ENCODE measurements at places on chromosomes 12 and 14.

- no peak for DNase-seq
Observed at GRCh38 chr12:88914967-88915366, 334.7 kb upstream of the KITLG start.

DNA sequence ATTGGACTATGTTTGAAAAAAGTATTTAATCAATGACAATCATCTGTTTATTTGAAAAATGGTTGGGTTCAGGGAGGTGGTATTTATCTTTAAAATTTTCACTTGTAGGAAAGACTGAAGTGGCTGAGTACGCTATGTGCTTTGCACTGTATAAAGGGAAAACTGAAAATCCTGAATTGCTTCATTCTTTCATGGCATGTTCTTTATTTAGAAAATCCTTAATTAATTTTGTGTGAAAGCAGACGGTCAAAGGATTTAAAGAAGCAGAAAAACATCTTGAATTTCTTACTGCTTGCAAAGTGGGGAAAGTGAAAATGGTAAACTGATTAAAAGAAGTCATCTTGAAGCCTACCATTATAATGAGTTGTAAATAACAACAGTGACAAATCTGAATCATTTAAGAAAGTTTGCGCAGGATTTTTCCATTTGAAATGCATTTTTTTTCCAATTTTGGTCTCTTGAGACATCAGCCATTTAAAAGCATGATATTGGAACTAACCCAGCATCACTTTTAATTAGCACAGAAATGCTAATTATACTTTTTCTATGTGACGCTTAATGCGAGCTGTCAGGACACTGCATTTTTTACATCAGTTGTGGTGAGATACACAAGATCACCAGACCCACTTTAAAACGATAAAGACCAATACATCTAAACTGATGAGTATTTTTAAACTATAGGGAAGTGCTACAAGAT, 169.0 kb downstream of the NEDD1 start:
- DNase-seq = no peak

DNA sequence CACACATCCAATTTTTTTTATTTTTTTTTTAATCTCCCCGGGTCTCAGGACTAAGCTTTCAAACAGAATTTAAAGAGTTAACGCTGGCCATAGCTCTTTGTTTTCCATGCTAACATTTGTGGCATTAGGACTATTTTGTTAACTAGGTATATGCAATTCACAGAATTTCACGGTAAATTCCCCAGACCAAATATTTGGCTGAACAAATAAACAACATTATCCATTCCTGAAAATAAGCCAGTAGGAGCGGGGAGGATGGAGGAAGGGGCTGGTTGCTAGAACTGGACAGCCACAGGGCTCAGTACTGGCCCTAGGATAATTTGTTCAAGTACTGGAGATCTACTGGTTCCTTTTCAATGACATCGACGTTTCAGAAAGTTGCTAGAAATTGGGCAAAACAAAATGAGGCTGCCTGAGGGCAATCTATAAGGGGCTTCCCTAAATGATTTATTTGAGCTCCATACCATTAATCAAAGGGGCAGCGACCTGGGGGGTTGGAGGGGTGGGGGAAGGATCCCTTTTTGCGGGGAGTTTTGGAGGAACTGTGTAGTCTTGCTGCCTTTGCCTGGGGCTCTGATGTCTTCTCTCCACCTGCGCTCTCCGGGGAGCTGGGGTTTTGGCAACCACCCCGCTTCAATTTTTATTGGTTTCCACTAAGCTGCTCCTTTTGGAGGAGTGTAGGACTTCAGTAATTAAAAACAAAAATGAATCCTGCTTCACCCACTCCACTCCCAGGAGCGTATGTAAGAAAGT, 9.0 kb downstream of the BMP4 start:
- DNase-seq = no peak

DNA sequence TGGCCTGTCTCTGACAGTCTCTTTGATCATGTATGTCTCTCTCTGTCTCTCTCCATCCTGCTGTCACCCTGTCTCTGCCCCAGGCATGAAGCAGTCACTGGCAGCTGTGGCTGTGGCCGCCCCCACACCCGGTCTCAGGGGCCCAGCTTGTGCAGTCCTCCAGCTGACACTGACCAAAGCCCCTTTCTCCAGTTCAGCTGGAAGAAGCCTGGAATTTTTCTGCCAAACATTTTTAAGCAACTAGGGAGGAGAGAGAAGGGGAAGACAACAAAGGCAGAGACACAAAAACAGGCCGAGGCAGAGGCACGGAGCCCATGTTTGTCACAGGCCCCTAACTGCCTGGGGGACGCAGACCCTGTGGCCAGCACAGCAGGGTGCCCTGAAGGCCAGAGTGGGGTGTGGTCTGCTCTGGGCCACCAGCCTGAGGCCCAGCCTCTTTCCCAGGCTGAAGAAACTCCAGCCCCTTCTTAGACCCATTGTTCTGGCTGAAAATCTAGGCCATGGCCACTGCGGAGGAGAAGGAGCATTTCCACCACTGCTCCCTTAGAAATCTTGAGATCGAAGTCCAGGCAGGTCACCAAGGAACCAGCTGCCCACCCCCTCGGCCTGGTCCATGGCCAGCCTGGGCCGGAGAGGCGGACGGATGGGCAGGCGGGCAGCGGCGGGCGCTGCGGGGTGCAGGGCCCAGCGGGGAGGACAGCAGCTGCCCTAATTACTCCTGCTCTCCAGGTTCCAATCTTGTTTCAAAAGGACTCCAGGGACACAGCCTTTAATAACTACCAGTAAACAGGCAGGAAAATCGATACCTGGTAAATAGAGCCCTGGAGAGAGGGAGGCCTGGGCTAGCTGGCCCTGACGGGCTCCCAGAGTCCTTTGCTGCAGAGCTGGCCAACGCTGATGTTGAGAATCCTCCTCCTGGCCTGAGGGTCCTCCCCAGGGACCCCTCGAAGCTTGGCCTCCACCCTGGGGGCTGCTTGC, 14.9 kb downstream of the DTX1 start:
- no peak for DNase-seq

GRCh38 chr14:103194256-103195045, 71.2 kb downstream of the TNFAIP2 start:
- DNase-seq = peak; percentile 66

DNA sequence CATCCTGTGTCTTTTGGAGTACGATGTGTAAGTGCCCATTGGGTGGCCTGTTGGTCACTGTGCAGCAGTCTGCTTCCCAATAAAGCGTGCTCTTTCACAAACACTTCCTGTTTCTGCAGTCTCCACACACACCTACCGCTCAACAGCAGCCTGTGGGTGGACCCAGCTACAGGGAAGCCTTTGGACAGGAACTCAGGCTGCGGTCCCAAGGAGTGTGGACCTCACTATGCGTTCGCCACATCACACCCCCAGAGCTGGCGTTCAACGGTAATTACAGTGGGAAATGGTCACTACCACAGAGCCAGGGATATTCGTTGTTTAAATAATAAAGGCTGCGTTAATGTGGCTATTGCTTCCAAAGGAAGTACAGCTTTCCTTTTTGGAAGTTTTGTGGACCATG, 16.2 kb downstream of the PSMC1 start:
- no peak for DNase-seq

- no peak for DNase-seq
Observed at GRCh38 chr12:101299346-101299745, 19.4 kb downstream of the UTP20 start.

DNA sequence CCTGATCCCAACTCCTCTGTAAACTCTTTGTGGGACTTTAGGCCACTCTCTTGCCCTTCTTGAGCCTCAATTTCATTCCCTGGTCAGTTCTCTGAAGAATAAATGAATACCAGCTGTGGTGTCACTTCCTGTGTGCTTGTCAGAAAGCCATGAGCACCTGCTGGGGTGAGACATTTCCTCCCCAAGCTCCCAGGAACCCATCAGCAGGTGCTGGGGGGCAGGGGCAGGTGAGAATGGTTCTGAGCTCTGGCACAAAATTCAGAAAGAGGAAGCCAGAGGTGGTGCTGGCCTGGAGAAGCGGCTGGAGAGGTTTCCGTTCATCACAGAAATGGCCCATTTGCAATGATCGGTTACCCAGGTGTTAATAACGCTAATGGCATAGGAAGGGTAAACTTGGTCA, 14.9 kb downstream of the LHX5 start:
- no peak for DNase-seq

GRCh38 chr12:99522456-99522855, 125.1 kb upstream of the GARIN6 start:
- DNase-seq = no peak

DNA sequence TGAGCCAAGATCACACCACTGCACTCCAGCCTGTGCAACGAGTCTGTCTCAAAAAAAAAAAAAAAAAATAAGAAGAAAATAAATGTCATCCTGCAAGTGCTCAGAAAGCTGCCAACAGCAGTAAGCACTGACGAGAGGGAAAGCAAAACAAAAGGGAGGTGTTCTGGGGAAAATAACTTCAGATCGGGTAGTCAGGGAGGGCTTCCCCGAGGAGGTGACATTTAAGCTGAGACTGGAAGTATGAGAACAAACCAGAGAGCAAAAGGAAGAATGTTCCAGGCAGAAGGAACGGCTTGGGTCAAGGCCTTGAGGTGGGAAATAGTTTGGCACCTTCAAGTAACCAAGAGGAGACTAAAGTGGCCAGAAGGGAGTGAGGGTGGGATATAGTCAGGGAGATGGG, 4.7 kb upstream of the FAM222A start:
- DNase-seq = no peak

DNA sequence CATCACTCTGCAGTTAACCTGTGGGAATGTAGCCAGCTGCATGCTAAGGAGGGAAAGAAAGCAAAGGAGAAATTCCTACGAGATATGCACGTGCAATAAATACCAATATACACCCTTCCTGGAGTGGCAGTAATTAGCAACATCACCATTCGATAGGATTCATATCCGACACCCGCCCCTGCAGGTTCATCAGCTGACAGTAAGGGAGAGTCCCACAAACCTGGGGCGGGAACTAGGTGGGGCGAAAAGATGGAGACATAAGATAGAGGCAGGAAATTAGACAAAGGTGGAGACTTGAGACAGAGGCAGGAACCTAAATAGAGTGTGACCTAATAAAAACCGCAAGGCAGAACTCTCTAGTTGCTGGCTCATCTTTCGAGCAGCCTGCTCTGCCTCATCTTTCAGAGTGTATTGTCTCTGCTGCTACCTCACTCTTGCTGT, 51.6 kb downstream of the PLEKHG3 start:
- no peak for DNase-seq

GRCh38 chr12:26122061-26122680, 2.7 kb downstream of the BHLHE41 start:
- no peak for DNase-seq

GRCh38 chr14:74362361-74362915, 14.2 kb downstream of the VRTN start:
- DNase-seq = peak; percentile 11

- no peak for DNase-seq
Observed at GRCh38 chr14:83133981-83134645, 1600.5 kb upstream of the SEL1L start.

DNA sequence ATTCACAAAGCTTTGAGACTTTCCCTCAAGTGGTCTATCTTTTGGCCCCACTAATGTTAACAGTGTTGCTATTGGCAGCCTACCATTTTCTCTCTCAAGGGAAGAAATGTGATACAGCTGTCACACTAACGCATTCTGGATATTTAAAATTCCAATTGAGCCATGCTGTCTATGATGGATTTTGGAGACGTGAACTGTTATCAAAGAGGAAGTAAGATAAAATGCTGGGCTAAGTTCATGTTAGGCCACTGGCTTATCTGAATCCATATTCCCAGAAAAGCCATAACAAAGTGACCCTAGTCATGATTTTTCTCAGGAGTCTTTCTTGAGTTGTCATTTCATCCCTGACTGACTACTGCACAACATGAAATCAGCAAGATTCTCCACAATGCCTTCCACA, 200.2 kb downstream of the PHLDA1 start:
- DNase-seq = no peak

DNA sequence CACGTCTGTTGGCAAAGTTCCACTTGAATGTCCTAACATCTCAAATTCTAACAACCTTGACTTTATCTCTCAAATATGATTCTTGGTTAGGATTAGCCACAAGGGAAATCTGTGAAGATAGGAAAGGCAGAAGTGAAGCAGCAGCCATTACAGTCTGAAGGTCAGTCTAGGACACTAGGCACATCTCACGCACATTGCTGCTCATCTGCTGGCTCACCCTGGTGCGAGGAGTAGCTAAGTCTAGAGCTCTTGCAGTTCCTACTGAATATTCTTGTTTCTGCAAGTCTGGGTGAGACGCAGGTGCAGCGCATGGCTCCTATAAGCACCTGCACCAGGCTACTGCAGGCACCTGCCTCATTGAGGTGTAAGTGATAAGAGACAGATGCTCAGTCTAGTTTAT, 6.4 kb upstream of the SLC25A3 start:
- DNase-seq = no peak

DNA sequence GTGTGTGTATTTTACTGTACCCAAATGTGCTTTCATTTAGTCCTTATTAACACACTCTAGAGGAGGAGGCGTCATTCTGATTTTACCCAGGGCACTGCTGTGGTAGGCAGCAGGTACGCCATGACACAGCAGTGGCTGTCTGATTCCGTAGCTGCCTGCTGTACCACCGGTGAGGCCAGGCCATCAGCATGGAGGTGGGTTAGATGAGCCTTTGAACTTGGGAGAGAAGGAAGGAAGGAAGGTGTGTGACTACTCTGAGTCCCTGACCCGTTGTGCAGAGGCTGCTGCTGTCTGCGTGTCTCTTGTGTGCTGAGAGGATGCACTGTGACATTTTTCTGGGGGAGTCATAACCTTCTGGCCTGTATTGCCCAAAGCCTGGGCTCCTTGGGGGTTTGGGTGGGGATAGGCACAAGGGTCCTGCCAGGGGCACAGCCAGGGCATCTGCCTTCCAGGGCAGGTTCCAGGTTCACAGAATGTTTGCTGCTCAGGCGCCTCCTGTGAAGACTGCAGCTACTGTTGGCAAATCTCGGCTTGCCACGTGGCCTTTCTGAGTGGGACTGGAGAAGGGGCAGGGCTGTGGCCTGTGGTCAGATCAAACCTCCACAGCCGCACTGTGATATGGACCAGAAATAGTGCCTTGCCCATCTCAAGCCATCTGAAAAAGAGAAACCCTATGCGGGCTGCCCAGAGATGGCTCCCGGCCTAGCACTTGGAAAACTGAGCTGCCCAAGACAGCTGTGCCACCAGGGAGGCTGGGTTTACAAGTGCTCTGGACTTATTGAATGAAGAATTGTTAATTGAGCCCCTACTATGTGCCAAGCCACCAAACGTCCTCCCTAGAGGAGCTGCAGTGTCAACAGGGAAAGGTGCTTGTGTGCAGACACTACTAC, 47.1 kb downstream of the MLXIP start:
- DNase-seq = no peak

DNA sequence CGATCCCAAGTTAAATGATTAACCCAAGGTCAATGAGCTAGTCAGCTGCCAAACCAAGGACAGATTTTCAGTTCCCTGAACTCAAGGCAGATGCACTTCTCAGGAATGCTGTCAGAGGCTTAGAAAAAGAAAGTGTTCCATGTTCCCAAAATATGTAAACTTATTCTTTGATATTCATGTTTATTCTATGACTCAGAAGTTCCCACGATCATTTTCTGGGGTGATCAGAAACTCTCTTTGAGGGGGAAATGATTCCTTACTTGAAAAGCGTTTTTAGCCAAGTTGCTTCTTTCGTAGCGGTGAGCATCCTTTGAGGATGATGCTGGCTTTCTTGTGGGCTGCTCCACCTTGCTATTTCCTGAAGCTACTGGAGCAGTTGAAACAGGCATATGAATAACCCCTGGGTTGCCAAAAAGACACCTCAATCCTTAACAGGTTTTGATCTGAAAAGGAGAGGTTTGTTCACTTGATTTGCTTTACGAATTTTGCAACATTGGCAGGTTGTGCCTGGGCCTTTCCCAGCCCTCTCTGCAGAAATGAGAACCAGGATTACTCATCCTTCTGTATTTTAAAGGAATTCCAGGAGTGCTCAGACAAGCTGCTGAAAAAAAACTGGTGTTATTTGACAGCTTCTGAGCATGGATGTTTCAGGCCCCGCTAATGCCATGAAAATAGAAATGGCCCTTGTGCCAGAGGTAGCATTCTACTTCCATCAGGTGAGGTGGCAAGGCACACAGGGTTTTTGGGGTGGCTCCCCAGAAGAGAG, 121.4 kb upstream of the HIF1A start:
- DNase-seq = no peak
